ENCODE measurements at places on chromosomes 7 and 10. TPM values are rescaled to one million over a fixed set of nuclear protein-coding genes. Genes with fewer than 3 reads are reported as not detected.

DNA sequence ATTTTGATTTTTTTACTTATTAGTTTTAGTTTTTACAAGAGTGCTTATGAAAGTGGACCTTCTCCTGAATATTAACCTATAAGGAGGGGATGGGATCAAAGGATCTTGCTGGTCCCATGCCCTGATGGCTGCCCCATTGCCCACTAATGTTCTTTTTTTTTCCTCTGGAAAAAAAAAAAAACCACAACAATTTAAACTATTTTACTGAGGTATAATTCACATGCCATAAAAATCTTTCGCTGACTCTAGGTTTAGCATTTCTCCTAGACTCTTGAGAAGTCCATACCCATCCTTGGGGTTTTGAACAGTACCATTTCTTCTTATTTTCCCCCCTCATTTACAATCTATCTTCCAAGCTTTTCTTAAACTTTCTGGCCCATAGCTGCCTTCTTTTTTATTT is 481.8 kb downstream of the TFEC start:
- peak; percentile 7 for DNase-seq

- no peak for DNase-seq
Observed at GRCh38 chr10:106435081-106435480, 729.4 kb downstream of the SORCS1 start.

DNA sequence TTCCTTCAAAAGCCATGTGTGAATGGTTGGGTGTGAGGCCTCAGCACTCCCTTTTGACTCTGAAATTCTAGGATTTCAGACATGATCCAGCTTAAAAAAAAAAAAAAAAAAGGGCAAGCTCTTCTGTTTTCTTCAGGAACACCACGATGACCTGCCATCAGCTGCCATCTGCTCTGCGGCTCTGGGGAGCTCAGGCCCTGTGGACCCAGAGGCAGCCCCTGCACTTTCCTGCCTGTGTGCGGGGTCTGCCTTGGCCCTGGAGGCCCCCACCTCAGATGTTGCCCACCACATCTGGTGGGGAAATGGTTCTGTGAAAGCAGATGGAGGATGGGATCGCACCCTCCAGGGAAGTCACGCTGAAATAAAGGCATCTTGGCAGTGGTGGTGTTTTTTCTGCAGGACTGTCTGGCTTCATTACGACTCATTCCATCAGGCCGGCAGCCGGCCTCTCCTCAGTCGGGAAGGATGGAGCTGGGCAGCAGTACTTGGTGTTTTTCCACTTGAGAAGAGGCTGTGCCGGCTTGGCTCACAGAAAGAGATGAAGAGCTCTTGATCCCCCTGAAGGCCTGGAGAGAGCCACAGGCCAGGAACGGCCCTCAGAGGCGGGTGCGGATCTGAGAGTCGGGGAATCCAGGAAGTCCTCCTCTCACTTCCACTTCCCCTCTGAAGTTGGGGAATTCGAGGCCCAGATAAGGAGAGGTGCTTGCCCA is 66.1 kb upstream of the AQP1 start:
- peak; percentile 48 for DNase-seq

Gene HOXA9
- 69.0 TPM for total RNA-seq

GRCh38 chr7:28199021-28199510 is 18.5 kb upstream of the JAZF1 start:
- no peak for DNase-seq

- no peak for DNase-seq
Observed at GRCh38 chr10:16581202-16581601, 59.5 kb upstream of the C1QL3 start.

DNA sequence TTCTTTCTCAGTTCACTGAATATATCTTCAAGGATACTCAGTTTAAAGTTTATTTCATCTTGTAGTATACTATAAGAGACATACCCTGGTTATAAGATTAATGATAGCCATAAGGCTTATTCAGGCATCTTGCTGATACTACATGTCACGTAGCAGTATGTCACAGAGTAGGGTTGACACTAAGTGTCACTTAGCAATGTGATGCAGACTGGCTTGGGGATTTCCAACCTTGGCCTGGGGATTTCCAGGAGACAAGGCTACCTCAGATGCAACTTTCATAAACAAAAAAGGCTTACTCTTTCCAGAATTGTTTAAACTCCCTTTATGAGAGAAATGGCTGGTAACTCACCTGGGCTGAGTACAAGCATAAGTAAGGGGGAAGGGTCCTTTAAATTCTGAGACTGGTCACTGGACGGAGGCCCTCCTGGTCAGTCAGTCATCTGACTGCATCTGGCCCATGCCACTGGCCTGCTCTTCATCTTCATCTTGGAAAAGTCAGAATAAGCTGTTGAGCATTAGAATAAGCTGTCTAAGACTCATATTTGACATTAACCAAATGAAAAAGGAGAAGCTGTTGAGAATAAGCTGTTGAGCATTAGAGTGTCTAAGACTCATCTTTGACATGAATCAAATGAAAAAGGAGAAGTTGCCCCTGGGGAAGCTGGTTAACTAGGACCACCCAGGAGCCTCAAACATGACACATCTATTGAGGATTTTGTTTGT is 9.5 kb downstream of the SLC13A1 start:
- DNase-seq = peak; percentile 2

GRCh38 chr7:41193738-41194282 is 509.1 kb downstream of the INHBA start:
- no peak for DNase-seq

- no peak for DNase-seq
Observed at GRCh38 chr10:90051053-90051452, 349.7 kb downstream of the KIF20B start.

DNA sequence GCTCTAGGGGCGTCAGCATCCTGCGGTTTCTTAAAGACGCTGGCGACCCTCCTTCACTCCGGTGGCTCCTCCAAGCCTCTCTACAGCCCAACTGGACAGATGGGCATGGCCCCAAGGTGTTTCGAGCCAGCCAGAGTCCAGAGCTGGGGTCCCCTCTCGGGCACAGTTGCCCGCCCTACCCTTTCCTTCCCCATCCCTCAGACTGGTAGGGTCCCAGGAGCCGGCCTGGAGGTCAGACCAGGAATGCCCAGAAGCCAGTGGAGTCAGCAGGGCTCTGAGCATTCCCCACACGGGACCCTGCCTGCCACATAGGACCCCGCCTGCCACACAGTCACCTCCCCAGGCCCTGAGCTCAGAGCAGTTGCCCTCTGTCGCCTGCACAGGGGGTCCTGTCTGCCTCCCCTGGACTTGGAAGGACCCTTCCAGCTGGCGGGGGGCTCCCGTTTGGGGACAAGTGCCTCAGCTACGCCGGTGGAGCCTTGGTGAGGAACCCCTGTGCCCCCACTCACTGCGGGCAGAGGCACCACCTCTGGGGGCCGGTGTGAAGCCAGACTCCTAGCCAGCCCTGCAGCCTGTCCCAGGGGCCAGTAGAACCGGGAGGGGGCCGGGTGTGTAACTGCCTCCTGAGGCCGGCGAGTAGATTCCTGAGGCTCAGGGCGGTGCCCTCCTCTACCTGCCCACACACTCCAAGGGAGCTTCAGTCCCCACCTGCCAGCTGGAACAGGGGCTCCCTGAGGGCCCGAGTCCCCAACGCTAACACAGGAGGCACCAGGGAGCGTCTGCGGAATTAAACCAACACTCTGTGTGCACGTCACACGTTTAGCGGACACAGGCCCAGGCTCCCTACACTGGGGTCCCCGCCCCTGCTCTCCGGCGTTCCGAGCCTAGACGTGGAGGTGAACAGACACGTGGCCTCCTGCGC is 19.4 kb upstream of the PDGFA start:
- peak; percentile 70 for DNase-seq

Gene TMEM236
- total RNA-seq = not detected

Gene CPA4
- 10.1 TPM for total RNA-seq

DNA sequence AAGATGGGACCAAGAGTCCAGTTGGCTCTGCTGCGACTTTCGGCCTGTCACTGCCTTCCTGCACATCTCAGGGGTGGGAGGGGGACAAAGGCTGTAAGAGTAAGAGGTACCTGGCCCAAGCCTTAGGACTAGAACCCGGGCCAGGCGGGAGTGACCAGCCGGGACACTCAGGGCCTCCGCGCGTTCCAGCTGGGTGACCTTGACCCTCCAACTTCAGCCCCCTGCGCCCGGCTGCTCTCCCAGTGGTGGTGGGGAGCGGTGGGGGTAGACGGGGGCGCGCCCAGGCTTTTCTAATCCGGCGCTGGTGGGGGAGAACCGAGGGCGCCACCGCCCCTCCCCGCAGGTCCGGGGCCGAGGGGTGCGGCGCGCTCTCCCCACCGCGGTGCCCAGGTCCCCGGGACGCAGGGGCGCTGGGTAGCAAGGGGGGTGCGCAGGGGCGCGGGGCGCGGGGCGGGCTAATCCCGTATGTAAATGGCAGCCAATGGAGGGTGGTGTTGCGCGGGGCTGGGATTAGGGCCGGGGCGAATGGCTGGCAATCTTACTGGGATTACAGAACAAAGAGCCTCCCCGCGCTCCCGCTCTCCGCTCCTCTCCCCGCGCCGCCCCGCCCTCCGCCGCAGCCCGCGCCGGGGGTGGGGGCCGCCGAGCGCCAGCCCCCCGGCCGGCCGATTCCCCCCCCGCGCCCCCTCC is at the start of gene GTF2IRD1:
Gene GTF2IRD1, plus strand, starts transcription at position 585 of the 690 bp plus-strand sequence. CDS start 54,175 bp downstream, outside the sequence.
- peak; percentile 55 for DNase-seq

- no peak for DNase-seq
Observed at GRCh38 chr7:25696571-25696970, 455.4 kb upstream of the NFE2L3 start.

- DNase-seq = no peak
Observed at GRCh38 chr10:3478153-3478552, 305.6 kb upstream of the PITRM1 start.

- peak; percentile 88 for DNase-seq
Observed at GRCh38 chr10:128047351-128047750, 78.9 kb downstream of the MKI67 start.

Gene KLHDC10
- total RNA-seq = 13.2 TPM

DNA sequence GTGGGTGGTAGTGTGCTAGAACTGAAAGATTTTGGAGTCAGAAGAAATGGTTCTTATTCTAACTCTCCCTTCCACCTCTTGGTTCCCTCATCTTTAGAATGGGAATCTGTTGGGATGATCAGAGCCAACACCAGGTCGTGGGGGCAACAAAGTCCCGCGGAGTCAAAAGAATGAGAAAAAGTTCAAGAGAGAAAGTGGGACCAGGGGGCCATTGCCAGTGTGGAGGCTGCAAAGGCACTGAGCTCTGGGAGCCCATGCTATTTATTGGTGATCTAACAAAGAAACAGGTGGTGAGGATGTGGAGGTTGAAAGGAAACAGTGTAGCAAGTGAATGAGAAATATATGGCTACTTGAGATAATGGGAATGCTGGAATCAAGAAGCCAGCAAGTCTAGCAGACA is 29.4 kb downstream of the AGAP4 start:
- no peak for DNase-seq

- DNase-seq = no peak
Observed at GRCh38 chr10:125054669-125055268, 105.6 kb downstream of the CTBP2 start.

Gene RAMP3
- not detected for total RNA-seq

- no peak for DNase-seq
Observed at GRCh38 chr10:49217645-49218044, 29.5 kb upstream of the TMEM273 start.

- no peak for DNase-seq
Observed at GRCh38 chr10:73211106-73211811, 35.8 kb downstream of the DNAJC9 start.

- DNase-seq = no peak
Observed at GRCh38 chr7:64871761-64872160, 31.3 kb upstream of the ZNF273 start.

DNA sequence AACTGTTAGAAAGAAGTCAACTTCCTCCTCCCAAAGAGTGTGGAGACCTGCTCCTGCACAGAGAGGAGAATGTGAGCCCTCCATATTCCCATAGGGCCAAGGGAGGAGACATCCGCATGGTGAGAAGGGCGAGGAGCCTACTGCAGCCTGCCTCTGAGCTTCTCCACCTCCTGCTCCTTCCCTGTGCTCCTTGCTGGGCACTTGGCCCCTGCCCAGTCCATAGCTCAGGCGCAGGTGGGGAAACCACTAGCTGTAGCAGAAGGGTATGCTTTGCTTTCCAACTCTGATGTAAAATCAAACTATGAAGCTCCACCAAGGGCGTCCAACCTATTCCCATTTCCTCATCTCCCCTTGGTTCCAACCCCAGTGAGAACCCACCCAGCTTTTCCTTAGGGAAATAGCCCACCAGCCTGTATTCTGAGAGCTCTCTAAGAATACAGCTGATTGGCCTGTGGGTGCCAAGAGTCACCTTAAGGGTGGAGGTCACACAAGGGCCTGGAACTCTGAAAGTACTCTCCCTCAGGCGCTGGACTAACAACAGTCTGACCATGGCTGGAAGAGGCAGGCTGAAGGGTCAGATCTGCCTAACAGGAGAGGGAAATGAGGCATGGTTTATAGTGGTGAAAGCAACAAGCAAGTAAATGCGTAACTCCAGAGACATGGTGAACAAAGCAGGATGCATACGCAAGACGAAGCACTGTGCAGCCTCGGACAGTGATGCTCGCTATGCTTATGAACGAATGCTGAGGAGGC is 13.9 kb downstream of the ZNF488 start:
- DNase-seq = no peak

Gene PLAU
- 1,570 TPM for total RNA-seq

Gene BMS1
- total RNA-seq = 36.6 TPM

DNA sequence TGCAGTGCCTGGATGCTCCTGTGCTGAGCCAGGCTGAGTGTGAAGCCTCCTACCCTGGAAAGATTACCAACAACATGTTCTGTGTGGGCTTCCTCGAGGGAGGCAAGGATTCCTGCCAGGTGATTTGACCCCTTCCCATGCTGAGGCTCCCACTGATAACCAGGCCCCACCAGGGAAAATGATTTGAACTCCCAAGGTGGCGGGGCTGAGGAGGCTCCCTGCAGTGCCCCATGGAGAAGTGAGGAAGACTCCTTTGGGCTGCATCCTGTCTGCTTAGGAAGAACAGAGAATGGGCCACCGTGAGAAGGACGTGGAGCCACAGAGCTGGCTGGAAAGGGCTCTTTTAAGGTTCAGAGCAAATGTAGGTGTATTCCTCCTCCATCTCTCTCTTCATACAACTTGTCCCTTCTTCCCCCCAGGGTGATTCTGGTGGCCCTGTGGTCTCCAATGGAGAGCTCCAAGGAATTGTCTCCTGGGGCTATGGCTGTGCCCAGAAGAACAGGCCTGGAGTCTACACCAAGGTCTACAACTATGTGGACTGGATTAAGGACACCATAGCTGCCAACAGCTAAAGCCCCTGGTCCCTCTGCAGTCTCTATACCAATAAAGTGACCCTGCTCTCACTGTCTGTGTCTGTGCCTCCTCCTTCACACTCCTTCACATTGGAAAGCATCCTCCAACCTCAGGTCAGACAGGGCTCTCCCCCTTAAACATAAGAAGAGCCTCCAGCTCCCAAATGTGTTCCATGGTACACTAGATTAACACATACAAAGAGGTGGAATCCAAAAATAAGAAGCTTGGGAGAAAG is 3.4 kb downstream of the PRSS2 start:
- no peak for DNase-seq

Gene C10orf95
- total RNA-seq = 1.6 TPM

DNA sequence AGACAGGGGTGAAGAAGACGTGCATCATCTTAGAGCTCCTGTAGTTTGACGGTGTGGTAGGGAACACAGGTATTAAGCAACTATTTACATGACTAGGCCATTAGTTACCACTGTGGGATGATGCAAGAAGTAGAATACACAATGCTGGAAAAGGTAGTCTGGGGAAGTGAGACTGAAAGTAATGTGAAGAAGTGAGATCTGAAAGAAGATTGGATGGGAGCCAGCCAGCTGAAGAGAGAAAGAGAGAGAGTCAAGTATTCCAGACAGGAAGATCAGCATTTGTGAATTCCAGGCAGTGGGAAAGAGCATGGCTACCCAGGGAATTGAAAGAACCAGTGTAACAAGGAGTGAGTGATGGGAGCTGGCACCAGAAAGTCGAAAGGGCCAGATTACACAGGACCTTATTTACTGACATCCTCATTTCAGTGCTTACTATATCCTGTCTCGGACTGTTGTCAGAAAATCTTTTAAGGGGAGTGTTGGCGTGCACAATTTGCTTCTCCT is 4.0 kb upstream of the CFAP58 start:
- DNase-seq = peak; percentile 68

Gene H2BK1
- not detected for total RNA-seq

Gene MBLAC1
- 4.3 TPM for total RNA-seq
